ENCODE measurements at places on chromosomes 7 and 10. TPM values are rescaled to one million over a fixed set of nuclear protein-coding genes. Genes with fewer than 3 reads are reported as not detected.

TMEM130 gene
- 0.49 TPM for polyA plus RNA-seq

DNA sequence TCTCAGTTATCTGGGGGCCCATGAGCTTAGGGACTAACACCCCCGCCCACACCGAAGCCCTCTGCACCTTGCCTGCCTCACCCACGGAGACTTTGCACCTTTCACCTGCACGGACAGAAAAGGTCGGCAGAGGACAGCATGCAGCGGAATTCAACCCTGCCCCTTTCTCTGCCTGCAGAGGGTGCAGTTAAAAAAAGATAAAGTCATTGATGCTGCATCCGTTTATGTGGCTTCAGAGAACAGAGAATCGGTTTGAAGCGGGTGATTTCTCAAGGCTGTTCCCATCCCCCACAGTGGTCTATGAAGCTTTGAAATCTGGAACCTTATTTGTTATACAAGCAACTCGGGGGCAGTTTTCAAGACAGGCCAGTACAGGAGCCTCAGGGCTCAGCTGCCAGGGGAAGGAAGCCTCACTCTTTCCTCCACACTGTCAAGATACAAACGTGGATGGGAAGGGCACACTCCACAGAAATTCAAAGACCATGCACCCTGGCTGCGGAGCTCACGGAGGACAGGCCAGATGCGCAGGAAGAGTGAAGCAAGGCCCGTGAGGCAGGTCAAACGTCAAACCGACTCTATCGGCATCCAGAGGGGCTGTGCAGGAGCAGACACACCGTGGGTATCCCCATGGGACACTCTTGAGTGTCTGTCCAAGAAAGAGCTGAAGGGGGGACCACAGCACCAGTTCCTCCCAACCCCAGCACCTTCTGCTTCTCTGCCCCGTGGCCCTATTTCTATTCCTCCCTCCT, 66.3 kb downstream of the INSIG1 start:
- DNase-seq = no peak

IQUB gene
- 3.0 TPM for polyA plus RNA-seq

- no peak for DNase-seq
Observed at GRCh38 chr10:78441694-78442093, 408.0 kb downstream of the RPS24 start.

UBE2D1 gene
- polyA plus RNA-seq = 37.5 TPM

DNA sequence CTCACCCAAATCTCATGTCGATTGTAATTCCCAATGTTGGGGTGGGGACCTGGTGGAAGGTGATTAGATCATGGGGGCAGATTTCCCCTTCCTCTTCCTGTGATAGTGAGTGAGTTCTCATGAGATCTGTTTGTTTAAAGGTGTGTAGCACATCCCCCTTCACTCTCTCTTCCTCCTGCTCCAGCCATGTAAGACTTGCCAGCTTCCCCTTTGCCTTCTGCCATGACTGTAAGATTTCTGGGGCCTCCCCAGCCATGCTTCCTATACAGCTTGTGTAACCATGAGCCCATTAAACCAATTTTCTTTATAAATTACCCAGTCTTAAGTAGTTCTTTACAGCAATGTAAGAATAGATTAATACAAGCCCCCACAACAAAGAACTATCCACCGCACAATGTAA, 109.9 kb upstream of the JAZF1 start:
- no peak for DNase-seq

- DNase-seq = no peak
Observed at GRCh38 chr7:128035712-128036111, 4.5 kb upstream of the LRRC4 start.

OIT3 gene
- 1.3 TPM for polyA plus RNA-seq

DNA sequence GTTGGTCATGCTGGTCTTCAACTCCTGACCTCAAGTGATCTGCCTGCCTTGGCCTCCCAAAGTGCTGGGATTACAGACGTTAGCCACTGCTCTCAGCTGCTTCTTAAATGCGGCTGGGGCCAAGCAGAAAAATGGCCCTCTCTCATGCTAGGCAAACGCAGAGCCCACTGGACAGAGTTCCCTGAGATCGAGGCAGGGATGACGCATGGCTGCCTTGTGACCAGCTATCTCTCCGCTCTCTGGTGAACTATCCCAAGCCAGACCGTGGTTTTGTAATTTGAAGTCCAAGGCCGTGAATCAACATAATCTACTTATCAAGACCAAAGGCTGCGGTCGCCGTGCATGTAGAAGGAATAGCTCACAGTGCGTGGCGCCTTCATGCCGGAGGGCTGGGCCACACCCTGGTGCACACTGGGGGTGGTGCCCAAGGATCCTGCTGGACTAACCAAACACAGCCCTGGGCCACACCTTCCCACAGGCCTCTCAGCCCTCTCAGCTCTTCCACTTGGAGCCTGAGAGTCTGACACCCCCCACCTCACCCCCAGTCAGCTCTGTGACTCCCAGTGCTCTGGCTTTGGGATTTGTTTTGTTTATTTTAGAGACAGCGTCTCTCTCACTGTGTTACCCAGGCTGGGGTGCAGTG, 88.1 kb upstream of the CUX1 start:
- DNase-seq = no peak

GRCh38 chr7:128890306-128891109, 20.0 kb downstream of the KCP start:
- DNase-seq = no peak

- no peak for DNase-seq
Observed at GRCh38 chr7:97007583-97007861, 2.2 kb downstream of the DLX6 start.

CCDC3 gene
- polyA plus RNA-seq = 6.7 TPM

GRCh38 chr7:131688738-131689661, 132.6 kb upstream of the PODXL start:
- peak; percentile 26 for DNase-seq

GRCh38 chr7:44445986-44446671, 44.3 kb downstream of the NUDCD3 start:
- DNase-seq = peak; percentile 33

DNA sequence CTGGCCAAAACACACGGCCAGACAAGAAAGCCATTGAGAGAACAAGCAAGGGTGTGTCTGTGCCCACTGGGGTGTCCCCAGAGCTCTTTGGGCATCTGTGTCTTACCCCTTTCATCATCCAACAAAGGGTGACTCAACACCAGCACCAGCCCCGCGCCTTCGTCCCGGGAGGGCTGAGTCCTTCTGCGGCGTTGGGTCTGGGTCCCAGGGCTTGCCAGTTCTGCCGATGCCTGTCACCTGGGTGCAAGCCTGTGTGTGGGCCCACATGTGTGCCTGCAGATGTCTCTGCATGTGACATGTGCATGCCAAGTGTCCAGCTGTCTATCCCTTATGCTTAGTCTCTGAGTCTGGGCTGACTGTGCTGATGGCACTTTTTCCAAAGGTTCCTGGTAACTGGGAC, 24.4 kb upstream of the ELN start:
- no peak for DNase-seq

GRCh38 chr7:26759108-26759507, 105.3 kb downstream of the SKAP2 start:
- no peak for DNase-seq

DNA sequence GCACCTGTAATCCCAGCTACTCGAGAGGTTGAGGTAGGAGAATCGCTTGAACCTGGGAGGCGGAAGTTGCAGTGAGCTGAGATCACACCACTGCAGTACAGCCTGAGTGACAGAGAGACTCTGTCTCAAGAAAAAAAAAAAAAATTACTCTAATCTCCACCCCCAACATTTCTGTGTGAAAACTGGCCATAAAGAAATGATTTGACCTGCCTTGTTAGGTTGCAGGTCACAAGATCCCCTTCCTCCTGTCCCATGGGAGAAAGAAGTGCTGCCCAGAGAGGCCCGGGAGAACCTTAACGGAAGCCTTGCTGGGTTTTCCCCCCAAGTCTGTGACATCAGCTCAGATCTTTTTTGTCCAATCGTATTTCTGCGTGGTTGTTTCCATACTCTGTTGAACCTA, 8.7 kb upstream of the CALHM1 start:
- DNase-seq = no peak

- no peak for DNase-seq
Observed at GRCh38 chr10:129046065-129046681, 420.9 kb upstream of the MGMT start.

DNA sequence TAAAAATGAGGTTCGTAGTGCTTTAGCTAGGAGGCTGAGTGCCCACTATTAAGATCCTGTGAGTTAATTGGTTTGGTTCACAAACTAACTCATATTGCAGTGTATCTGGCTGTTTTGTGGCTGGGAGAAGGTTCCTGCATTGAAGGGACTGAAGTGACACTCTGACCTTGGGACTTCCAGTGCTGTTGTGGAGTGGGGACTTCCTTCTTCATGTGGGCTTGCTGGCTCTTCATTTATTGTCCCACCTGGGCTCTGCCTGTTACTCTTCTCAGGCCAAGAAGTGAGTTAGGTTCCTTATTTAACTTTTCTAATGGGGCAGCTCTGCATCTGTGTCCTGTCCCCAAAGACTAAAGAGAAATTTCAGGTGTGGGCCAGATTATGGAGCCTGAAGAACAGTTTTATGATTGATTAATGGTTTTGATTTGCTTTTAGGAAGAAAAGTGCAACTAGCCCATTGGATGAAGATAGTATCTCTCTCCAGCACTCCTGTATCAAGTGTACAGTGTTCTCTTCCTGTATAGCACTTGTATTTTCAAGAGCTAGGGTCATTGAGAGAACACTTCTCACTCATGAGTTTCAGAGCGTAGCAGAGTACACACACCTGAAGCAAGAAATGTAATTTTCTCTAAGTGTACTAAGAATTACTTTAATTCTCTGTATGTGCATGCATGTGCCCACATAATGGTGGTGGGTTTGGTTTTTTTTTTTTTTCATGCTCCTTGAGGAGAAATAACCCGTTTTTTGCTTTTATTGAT, 54.8 kb downstream of the AUTS2 start:
- DNase-seq = no peak

DNA sequence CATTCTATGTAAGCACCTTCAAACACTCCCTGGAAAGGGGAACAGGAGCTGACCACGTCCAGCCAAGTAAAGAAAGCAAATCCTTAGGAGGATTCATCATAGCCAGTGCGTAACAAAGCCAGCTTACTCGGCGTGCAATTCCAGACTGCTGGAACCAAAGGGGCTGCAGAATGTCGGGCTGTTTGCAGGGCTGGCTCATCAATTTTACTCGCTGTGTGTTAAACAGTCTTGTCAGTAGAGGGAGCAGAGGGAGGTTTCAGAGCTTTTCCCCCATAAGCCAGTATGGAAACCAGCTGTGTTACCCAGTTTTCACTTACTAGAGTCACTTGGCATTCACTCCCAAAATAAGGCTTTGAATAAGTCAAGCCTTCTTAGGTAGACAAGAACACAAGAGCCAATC, 127.1 kb downstream of the KMT2E start:
- DNase-seq = peak; percentile 40

Measured in right lung (tissue), 10 donors.